ENCODE measurements at places on chromosomes 5 and 9.

- no peak for DNase-seq
Measured at GRCh38 chr5:174189654-174190541, 144.4 kb downstream of the NSG2 start.

DNA sequence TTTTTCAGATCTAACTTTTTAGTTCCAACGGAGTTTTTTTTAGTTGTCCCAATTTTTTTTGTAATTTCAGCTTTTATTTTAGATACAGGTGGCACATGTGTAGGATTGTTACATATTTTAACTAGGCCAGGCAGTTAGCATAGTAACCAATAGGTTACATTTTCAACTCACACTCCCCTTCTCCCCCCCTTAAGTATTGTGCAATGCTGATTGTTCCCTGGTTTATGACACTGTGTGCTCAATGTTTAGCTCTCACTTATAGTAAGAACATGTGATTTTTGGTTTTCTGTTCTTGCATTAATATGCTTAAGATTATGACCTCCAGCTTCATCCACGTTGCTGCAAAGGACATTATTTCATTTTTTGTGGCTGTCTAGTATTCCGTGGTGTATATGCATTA is 503.2 kb downstream of the CDH9 start:
- DNase-seq = no peak

DNA sequence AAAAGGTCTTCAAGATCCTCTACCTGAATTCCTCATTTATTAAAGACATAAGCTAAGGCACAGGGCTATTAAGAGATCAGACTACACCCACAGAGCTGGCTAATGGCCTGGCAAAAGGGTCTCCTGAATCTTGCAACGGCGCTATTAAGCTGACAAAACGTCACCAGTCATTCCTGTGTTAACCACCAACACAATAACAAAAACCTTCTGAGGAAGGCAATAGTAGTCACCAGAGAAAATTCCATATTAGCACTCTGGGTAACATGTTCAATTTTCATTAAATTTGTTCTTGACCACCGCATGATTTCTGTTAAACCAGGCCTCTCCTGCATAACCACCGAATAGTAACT is 77.0 kb downstream of the GNAQ start:
- no peak for DNase-seq

- no peak for DNase-seq
Measured at GRCh38 chr9:90840696-90841095, 39.1 kb downstream of the SYK start.

GRCh38 chr9:24986331-24986730 is 440.6 kb upstream of the IZUMO3 start:
- DNase-seq = no peak

- no peak for DNase-seq
Measured at GRCh38 chr9:24698881-24699518, 153.3 kb upstream of the IZUMO3 start.

DNA sequence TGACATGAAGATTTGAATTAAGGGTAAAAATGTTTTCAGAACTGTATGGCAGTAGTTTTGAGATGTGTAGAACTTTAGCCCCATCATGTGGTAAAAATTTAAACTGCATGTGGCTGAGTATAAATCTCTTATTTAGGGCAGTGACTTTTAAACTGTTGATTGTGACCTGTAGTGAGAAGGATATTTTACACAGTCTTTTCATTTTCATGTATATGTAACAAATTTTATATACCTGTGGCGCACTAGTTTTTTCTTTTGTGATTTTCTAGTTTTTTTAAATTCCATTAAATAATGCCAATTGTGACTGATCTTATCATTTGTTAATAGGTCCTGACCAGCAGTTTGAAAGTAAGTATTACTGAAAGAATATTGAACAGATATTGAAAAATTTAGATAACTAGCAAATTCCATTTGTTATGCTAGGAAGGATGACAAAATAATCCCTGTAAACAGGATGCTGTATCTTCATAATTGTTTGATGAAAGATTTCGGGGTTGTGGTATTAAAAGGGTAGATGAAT is 47.2 kb downstream of the GPBP1 start:
- peak; percentile 19 for DNase-seq

- DNase-seq = no peak
Measured at GRCh38 chr5:132099076-132099748, 25.6 kb downstream of the CSF2 start.

GRCh38 chr5:43256261-43256966 is 56.8 kb downstream of the HMGCS1 start:
- DNase-seq = no peak

GRCh38 chr5:131848662-131849061 is 51.8 kb upstream of the FNIP1 start:
- DNase-seq = no peak

GRCh38 chr9:83956086-83956435 is 24.0 kb downstream of the HNRNPK start:
- DNase-seq = peak; percentile 24

- DNase-seq = no peak
Measured at GRCh38 chr5:103021314-103021713, 98.6 kb downstream of the GIN1 start.

GRCh38 chr9:6961845-6962522 is 204.2 kb downstream of the KDM4C start:
- DNase-seq = peak; percentile 49

GRCh38 chr5:96079075-96079474 is 117.4 kb upstream of the ELL2 start:
- no peak for DNase-seq

DNA sequence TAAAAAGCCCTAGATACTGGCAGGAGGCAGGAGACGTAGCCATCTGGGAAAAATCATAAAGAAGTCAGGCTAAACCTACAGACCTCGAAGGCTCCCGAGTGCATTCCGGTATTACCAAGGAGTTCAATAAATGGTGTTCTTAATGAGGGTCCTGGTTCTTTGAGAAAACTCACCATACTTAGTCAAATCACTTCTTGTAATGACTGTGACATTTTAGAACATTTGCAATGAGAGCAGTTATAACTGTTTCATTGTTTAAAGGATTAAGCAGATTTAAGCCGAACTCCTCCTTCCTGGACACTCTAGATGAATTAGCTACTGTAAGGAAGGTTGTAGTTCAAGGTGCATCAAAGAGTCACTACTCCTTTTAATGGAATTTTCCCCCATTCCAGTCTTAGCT is 67.8 kb downstream of the EFNA5 start:
- DNase-seq = no peak

GRCh38 chr5:124956471-124957029 is 210.1 kb upstream of the ZNF608 start:
- no peak for DNase-seq

DNA sequence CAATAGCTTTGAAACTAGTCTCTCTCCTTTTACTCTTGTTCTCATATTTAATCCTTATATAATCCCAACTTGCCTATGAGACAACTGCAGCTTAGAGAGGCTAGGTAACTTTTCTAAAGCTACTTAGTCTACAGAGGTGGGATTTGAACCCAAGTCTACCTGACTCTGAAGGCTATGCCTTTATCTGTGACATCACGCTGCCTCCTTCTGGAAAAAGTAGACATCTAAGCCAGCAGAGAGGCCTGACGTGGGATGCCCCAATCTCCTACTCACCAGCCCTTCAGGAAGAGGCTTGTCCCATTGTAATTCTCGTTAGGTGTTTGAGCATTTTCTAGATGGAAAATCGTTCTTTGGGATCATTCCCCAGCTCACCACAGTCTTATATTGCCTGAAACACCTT is 167.5 kb downstream of the HSPA4 start:
- no peak for DNase-seq

DNA sequence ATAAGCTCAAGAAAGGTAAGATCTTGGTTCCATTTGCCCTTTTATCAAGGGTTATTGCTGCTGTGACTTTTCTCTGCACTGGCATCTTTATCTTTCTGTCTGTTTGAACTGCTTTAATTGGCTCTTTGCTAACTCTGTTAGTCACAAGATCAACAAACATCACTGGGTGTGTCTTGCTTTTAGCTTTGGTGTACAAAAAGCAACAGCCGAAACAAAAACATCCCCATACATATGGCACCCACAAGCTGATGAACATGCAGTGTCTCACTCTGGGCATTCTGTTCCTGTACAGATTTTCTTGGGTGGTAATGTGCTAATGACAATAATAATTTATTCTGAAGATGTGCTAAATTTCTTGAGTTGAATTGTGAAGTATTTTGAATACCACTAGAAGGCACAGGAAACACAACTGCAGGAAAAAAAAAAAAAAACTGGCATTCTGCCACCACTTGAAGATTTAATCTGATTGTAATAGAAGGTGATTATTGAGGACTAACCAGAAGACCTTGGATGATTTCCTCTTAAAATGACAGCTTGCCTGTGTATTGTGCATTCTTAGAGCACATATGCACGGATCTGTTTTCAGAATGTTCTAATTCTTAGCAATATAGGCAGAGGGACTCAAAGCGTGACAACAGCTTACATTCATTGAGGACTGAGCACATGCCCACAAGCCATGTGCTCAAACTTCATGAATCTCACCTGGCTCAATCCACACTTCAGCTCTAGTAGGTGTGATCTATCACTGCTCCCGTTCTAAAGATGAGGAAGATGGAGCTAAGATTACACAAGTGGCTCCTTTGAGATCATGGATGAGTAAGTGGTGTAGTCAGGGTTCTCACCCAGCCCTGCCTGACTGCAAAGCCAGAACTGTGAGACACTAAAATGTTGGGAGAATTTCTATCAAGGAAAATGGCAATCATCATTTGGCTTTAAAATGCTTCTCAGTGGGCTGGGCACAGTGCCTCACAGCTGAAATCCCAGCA is 96.4 kb downstream of the EBF1 start:
- DNase-seq = no peak

- DNase-seq = no peak
Measured at GRCh38 chr9:113898151-113898550, 22.0 kb downstream of the ZNF618 start.

GRCh38 chr5:50969151-50970031 is 303.0 kb downstream of the PARP8 start:
- peak; percentile 56 for DNase-seq

DNA sequence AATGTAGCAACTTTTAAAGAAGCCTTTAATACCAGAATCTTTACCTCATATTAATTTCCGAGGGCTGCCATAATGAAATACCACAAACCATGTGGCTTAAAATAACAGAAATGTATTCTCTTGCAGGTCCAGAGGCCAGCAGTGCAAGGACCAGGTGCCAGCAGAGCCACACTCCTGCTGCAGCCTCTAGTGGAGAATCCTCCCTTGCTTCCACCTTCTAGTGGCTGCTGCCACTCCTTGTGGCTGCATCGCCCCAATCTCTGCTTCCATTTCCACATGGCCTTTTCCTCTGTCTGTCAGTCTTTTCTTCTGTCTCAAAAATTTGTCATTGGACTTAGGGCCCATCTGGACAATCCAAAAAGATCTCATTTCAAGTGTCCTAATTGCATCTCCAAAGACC is 401.5 kb downstream of the EFNA5 start:
- DNase-seq = no peak

- no peak for DNase-seq
Measured at GRCh38 chr5:176611435-176611834, 1.5 kb upstream of the GPRIN1 start.

DNA sequence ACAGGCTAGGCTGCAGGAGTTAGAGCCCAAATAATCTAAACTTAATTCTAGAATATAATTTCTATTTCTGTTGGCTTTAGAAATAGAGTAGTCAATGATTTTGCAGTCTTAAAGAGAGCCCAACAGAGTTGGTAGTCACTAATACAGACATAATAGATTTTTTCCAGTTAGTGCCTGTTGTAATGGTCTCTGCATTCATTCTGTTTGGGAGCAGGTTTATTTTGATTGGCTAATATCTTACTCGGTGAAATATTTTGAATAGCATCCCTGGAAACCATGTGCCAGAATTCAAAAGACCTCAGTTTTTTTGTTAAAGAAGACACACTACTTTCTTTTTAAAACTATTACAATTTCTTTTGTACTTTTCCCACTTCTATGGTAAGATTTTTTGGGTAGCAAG is 107.2 kb downstream of the RASGRF2 start:
- no peak for DNase-seq

GRCh38 chr9:86843206-86843605 is 104.1 kb downstream of the GAS1 start:
- no peak for DNase-seq

DNA sequence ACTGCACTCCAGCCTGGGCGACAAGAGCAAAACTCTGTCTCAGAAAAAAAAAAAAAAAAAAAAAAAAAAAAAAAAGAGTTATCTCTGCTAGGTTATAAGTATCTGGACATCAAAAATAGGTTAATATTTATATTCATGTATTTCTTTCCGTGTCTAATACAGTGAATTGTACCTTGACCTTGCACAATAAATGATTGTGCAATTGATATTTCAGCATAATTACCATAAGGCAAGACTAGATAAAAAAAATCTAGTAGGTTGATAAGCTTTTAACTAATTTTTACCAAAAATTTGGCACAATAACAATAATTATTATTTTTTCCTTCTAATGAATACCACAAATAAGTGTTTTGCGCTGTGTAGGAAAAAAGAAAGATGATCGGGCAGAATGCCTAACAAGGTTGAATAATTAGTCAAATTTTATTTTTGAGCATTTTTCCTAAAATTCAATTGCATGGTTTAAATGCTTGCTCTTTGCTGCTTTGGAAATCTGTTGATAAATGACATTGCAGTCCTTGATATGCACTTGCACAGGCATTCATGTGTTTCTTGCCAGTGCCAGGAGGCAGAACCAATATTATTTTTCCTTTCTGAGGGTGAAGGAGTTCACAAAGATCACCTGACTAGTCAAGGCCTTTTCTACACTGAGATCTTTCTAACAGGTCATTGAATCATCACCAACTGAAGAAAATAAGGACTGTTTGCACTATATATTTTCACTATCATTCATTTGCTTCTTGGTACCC is 127.5 kb downstream of the ARRDC3 start:
- no peak for DNase-seq

DNA sequence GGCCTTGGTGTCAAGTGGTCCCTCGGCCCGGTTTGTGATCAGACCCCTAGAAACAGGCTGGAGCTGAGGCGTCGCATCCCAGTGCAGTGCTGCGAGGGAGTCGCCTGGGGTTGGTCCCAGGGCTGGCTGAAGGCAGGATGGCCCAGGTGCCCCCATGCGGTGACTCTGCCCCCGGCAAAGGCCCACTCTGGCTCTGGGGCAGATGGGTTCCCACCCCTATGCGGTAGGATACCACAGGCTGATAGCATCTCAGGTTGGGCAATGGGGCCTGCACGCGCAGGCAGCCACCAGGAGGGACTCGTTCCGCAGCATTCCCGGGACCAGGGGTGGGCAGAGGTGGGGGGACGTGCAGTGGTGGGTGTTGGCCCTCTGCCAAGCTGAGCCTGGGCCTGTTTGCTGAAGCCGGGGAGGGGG is 86.0 kb downstream of the RXRA start:
- no peak for DNase-seq

GRCh38 chr5:68240202-68240601 is 24.6 kb downstream of the PIK3R1 start:
- DNase-seq = no peak

- no peak for DNase-seq
Measured at GRCh38 chr9:69193685-69194032, 19.6 kb downstream of the TJP2 start.

- DNase-seq = no peak
Measured at GRCh38 chr5:37111426-37112382, 137.5 kb downstream of the CPLANE1 start.

DNA sequence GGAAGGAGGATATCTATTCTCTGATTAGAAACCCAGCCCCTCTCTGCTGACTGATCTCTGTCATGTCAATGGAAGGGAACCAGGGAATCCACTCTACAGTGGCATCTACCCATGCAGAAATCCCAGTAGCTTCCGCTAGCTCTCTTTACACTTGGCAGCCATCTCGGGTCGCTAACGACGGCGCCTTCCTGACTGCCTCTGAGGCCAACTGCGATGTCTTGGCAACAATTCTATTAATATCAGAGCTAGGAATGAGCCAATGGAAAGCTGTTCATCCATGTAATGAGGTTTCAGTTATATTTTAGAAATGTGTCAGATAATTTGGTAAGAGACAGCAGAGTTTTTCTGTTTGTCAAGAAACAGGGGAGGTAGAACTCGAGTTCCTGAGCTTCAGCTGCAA is 67.6 kb upstream of the ATP10B start:
- DNase-seq = no peak

Measured in NCI-H2081 (cell line).